NCI-H82 (cell line): ENCODE measurements at places on chromosomes 6 and 20.

GRCh38 chr6:55777469-55777868, 97.9 kb downstream of the BMP5 start:
- DNase-seq, result no peak

GRCh38 chr6:105484238-105485161, 81.6 kb upstream of the PREP start:
- DNase-seq, result peak; percentile 65

- DNase-seq, result no peak
Measured at GRCh38 chr6:75568965-75569364, 32.7 kb upstream of the SENP6 start.

DNA sequence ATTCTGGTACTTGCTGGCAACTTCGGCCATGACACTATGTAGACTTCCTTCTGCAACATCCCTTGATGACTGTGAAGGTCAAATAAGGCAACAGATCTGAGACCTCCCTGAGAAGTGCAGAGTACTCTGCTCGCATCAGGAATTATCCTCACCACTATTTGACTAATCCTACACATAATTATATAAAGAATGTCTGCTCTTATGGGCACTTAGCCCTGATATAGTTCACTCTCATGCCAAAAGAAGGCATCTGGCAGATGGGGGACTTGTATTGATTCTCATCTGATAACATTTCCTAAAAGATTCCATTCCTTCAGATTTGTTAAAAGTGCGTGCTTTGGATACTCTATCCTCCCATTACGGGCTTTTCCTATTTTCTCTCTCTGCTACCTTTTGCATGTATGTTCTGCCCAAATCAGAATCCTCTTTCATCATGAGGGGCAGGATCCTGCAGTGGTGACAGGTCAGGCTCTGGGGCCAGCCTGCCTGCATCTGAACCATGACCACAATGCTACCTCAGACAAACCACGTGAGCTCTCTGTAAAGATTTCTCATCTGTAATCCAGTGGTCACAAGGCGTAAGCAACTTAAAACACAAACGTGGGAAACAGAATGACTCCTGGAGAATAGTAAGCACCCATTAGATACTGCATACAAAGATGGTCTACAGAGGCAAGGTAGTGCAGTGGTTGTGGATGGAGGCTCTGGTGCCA, 134.0 kb downstream of the GJA10 start:
- peak; percentile 63 for DNase-seq

DNA sequence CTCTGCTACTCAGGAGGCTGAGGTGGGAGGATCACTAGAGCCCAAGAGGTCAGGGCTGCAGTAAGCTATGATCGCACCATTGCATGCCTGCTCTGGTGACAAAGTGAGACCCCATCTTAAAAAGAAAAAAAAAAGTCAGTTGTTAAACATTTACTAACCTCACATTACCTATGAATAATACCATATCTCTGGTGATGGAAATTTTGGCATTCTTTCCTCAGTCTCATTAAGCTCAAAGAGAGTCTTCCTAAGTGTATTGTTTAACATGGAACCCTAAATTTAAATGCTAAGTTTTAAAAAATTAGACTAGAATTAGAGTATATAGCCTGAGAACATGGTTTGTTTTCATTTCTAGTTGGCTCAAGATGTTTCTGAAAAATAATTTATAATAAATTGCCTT, 11.3 kb upstream of the BFSP1 start:
- no peak for DNase-seq

DNA sequence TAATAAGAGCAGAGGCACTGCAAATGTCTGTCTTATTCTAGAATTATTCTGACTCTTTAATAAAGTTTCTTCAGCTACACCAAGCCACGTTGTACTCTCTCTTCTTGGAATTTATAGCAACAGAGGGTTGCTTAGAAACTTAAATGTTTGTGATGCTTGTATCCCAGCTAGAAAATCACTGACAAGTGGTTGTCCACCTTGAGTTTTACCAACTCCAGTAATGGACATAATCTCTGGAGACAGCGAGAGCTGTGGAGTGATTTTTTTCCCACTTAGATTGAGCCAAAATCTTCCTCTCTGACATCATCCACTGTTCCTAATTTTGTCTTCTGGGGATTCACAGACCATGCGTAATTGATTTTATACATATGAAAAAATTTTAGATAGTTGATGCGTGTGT, 8.0 kb downstream of the ECT2L start:
- DNase-seq, result no peak

DNA sequence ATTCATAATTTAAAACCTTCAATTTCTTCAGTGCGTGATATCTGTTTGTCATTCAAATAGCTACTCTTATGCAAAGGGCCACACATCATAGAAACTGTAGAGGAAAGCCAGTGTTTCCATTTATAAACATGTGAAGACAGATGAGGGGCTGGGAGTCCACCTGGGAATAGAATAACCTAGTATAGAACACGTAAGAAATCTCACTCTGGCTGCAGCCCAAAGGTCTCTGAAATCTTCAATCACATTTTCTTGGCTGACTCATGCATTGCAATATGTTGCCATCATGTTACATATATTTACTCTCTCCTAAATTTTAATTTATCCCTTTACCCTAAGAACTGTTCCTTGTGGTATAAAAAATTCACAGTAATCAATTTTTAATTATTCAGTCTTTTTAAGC, 123.2 kb downstream of the ELOVL4 start:
- no peak for DNase-seq

DNA sequence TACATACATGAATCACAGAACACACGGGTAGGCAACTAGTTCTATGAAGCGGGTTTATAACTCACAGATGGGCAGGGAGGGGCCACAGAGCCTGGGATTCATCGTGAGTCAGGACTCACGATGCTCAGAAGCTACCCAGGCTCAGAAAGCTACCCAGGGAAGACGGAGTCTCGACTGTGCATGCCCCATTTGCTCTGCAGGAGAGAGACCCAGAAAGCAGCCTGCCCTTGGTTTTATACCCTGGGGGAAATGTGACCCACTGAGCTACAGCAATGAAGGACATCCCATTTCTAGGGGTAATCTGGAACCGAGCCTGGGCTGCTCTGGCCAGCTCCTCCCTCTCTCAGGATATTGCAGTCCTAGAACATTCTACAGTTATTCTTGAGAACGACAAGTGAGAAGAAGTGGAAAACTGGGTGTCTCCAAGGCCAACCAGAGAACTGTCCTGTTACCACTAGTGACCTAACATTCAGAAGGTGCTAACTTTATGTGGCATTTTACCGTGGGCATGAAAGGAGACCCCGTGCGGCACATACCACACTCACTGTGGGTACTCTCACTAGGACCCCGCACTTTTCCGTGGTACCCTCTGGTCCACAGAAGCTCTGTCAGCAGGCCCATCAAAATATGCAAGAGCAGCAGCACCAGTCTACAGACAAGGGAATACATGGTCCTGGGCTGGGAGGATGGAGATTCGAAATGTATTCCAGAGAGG, 201.9 kb upstream of the PMEPA1 start:
- DNase-seq, result no peak

DNA sequence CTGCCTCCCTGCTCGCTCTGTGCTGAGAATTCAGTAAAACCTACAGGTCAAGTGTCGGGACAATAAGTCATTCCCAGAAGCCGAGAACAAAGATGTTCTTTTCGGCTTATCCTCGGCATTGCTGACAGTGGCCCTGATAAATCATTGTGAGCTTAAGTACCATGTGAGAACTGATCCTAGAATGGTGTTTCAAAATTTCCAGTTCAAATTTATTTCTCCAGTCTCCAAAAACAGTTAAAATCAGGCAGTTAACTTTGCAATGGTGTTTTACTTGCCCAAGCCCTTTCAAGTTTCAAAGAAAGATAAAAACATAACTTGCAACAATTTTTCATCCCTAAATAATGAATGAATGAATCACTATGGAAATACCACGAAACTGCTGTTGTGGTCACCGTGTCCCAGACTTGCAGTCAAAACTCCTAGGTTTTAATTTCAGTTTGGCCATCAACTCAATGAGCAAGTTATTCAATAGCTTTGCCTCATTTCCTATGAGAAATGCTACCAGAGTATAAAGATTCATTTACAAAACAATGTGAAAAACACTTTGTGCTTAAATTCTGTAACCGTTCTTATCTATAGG, 4.3 kb downstream of the ATP5F1E start:
- no peak for DNase-seq

- DNase-seq, result peak; percentile 65
Measured at GRCh38 chr20:18176318-18176785, 38.7 kb downstream of the KAT14 start.

GRCh38 chr6:133428295-133428694, 187.1 kb downstream of the EYA4 start:
- no peak for DNase-seq

- peak; percentile 70 for DNase-seq
Measured at GRCh38 chr20:53331151-53331973, 262.3 kb downstream of the ZNF217 start.

GRCh38 chr6:169648617-169649016, 53.2 kb downstream of the WDR27 start:
- DNase-seq, result no peak

- DNase-seq, result no peak
Measured at GRCh38 chr6:72677740-72678139, 55.9 kb downstream of the KCNQ5 start.

- no peak for DNase-seq
Measured at GRCh38 chr20:61841966-61842365, 223.7 kb downstream of the TAF4 start.

- no peak for DNase-seq
Measured at GRCh38 chr20:17530153-17530552, 1.0 kb downstream of the BFSP1 start.

DNA sequence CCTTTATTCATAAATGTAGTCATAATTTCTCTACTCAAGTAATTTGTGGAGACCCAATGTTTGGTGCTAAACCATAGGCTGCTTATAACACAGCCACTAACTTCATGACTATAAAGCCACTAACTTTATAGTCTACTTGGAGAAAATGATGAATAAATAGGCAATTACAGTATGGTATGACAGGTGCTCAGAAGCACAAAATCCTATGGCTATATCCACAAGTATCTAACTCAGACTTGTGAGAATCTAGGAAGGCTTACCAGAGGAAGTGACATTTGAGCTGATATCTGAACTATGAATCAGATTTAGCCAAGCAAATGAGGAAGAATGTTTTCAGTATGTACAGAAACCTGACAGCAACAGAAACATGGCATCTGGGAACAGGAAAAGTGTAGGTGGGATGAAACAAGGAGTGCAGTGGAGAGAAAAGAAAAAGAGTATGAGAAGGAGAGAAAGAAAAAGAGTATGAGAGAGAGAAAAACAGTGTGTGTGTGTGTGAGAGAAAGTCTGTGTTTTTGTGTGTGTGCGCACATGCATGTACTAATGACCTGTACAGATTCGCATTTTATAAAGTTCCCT, 59.9 kb downstream of the REV3L start:
- no peak for DNase-seq

DNA sequence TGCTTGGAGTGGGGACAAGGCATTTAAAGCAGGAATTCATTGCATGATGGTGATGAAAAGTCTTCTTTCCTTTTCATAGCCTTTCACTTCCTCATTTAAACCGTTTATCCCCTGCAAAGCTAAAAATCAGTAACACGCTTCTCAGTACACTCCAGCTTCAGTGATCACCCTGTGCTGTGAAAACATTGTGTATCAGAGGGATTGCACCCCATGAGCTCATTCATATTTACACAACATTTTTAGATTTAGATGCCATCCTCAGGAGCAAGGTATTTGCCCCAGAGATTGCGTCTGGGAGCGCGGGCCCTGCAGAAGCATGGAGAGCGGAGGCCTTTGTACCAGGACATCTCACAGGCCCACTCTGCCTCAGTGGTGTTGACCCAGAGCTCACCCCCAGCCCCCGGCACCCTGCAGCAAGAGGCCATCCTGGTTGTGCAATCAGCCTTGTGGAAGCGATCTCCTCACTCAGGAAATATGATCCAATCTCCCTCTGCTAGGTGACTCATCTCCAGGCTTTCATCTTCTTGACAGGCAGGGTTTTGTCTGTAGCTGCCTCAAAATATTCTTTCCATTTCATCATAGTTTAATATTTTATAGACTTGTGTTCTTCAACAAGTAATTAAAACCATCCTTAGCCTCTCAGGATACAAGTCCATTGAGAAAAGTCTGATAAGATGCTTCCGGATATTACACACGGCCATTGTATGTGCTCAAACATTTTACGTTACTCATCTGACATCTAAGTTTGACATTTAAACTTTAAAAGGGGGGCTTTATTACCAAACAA, 38.9 kb upstream of the THBS2 start:
- DNase-seq, result no peak

- DNase-seq, result no peak
Measured at GRCh38 chr20:4369798-4370124, 351.9 kb upstream of the PRND start.

- DNase-seq, result no peak
Measured at GRCh38 chr6:118187568-118188164, 280.6 kb downstream of the SLC35F1 start.

DNA sequence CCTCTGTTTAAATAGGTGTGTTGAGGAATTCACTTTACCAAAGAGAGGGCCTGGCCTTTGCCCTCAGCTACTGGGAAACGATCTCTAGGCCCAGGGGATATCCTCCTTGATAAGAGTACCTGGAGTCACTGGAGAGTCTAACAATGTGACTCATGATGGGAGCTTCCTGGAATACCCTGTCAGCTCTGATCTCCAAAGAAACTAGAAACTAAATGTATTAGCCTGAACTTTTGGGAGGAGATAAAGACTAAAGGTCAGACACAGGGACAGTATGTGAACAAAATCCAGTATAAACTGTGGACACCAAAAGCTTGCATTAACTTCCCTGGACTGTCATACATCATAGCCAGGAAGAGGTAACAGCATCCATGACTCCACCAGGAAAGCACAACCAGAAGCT, 148.5 kb downstream of the RNGTT start:
- DNase-seq, result no peak

- no peak for DNase-seq
Measured at GRCh38 chr6:138099832-138100231, 7.4 kb downstream of the PERP start.

DNA sequence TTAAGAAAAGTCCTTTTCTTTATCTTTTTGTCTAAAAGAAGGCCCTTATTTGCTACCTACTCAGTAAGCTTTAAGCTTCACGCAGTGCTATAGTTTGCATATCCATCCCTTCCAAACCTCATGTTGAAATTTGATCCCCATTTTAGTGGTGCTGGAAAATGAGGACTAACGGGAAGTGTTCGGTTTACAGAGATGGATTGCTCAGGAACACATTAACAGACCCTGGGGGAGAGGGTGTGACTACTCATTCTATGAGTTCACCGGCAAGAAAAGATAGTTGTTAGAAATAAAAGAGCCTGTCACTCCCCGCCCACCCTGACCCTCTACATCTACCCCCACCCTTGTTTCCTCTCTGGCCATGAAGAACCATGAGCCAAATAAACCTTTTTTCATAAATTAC, 546.2 kb downstream of the MEI4 start:
- DNase-seq, result no peak

- no peak for DNase-seq
Measured at GRCh38 chr6:40036186-40036585, 101.9 kb upstream of the MOCS1 start.

- no peak for DNase-seq
Measured at GRCh38 chr6:68339488-68340131, 295.5 kb upstream of the ADGRB3 start.
